ENCODE measurements at places on chromosomes 2 and 18.
A peak's percentile ranks its signal among the peaks of the same experiment; 100 is the strongest.

DNA sequence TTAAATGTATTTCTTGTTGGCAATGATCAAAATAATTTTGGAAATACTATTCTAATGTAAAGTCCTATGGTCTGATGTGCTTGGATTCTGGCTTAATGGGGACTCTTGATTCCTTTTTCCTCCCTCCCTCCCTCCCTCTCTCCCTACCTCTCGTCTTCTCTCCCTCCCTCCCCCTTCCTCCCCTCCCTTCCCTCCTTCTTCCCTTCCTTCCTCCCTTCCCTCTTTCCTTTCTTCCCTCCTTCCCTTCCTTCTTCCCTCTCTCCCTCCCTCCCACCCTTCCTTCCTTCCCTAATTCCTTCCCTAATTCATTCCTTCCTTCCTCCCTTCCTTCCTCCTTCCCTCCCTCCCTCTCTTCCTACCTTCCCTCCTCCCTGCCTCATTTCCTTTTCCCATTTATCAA lies 19.9 kb upstream of the NCKAP5 start:
- no peak for DNase-seq

DNA sequence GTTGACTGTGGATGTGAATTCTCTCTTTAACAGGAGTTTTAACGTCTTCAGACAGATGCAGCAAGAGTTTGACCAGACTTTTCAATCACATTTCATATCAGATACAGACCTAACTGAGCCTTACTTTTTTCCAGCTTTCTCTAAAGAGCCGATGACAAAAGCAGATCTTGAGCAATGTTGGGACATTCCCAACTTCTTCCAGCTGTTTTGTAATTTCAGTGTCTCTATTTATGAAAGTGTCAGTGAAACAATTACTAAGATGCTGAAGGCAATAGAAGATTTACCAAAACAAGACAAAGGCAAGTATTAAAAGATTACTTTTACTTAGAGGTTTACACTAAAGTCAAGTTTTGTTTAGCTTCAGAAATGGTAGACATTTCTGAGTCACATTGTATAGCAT lies 30.2 kb upstream of the TYMS start:
- no peak for DNase-seq

DNA sequence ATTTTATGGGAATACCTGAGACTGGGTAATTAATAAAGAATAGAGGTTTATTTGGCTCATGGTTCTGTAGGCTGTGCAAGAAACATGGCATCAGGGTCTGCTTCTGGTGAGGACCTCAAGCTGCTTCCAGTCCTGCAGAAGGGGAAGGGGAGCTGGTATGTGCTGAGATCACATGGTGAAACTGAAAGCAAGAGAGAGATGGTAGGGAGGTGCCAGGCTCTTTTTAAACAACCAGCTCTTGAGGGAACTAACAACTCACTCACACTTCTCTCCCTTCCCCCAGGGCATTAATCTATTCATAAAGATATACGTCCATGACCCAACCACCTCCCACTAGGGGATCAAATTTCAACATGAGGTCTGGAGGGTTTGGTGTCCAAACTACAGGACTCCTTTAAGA lies 40.1 kb downstream of the AGPS start:
- DNase-seq: no peak

DNA sequence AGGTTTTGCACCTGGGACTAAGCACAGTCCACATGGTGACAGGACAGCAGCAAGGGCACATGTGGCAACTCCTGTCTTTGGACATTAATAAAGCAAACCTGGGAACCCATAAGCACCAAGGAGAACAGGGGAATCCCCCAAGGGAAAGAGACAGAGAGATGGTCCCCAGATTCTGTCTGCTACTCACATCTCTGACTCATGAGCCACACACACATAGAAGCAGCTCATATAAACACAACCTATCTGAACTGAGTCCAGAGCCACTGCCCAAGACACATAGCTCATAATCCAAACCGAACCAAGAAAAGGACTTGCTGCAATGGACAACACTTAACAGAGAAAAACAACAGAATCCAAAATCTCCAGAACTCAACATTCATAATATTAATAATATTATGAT lies 82.5 kb downstream of the OSBPL1A start:
- no peak for DNase-seq

DNA sequence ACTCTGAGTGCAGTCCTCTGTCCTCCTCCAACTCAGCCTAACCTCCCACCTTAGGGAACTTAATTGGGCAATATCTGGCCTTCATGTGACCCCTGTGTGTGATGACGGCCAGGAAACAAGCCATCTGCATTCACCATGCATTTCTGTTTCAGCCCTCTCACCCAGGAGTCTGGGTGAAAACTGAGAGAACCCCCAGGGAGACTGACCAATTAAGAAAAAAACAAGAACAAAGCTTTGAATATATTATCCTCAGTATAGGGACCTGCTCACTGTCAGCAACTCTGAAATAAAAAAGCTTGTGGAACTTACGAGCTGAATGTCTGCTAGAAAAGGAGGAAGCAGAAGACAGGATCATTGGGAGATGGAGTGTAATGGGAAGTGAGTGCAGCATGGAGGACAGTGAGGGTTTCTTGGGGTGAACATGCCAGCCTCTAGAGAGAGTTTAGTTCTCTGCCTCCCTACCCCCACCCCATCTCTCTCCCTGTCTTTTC lies 9.5 kb downstream of the MAPRE2 start:
- DNase-seq: no peak

DNA sequence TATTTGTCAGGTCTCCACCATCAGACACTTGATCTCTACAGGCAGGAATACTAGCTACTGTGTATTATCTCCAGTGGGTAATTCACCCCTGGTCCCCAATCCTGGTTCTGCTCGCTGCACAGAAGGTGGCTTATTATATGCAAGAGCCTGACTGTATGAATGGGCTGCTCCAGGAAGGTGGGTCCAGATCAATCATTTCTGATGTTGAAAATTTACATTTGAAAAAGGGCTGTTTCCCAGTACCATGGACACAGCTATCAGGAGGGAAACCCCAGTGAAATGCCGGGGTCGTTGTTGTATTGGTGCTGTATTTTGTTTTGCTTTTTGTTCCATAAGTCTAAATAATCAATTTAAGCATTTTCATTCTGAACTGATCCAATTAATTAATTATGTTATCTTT lies 367.6 kb downstream of the RND3 start:
- DNase-seq: no peak

DNA sequence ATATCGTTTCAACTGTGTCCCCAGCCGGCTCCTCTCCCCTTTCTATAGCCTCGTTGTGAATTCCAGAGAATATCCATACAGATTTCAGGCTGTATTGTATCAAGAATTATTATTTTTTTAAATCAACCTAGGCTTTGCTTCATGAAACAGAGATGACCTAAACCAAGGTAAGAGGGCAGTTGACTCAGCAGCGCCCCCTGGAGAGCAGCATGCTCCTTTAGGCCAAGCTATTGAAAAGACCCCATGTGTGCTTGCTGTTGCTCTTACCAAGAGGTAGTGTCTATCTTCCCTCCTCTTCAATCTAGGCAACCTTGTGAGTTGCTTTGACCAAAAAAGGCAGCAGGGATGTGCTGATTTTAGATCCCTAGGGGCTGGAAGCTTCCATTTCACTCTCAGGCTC lies 426.7 kb upstream of the SMIM21 start:
- DNase-seq: no peak

- no peak for DNase-seq
Measured at GRCh38 chr18:8980918-8981317, 121.6 kb upstream of the NDUFV2 start.

GRCh38 chr18:68660354-68661183 lies 54.3 kb downstream of the TMX3 start:
- no peak for DNase-seq

DNA sequence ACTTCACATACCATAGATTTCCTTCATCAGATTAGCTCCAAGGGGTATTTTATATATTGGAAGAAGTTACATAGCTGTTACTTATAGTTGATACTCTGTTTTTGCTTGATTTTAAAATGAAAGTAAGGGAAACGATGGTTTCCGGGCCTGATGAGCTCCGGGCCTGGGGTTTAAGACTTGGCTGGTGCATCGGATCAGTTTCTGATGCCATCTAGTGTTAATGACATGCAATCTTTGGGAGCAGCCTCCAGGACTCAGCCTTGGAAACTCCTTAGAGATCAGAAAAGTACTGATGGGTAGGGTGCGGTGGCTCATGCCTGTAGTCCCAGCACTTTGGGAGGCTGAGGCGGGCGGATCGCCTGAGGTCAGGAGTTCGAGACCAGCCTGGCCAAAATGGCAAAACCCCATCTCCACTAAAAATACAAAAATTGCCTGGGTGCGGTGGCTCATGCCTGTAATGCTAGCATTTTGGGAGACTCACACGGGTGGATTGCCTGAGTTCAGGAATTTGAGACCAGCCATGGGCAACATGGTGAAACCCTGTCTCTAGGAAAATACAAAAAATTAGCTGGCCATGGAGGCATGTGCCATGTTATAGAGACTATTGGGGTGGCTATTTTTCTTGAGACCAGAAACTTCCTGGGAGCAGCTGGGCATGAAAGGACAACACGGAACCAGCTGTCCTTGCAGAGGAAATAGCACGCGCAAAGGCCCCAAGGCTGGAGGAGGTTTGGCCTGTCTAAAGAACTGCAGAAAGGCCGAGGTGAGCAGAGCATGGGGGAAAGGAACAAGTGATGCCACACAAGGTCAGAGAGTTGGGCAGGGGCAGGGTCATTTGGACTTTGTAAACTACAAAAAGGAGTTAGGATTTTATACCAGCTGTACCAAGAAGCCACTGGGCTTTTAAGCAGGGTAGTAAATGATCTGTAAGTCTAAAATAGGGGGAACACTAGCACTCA lies 46.9 kb upstream of the CNOT11 start:
- DNase-seq: peak; percentile 60

GRCh38 chr18:61155586-61155985 lies 177.6 kb upstream of the CDH20 start:
- no peak for DNase-seq

DNA sequence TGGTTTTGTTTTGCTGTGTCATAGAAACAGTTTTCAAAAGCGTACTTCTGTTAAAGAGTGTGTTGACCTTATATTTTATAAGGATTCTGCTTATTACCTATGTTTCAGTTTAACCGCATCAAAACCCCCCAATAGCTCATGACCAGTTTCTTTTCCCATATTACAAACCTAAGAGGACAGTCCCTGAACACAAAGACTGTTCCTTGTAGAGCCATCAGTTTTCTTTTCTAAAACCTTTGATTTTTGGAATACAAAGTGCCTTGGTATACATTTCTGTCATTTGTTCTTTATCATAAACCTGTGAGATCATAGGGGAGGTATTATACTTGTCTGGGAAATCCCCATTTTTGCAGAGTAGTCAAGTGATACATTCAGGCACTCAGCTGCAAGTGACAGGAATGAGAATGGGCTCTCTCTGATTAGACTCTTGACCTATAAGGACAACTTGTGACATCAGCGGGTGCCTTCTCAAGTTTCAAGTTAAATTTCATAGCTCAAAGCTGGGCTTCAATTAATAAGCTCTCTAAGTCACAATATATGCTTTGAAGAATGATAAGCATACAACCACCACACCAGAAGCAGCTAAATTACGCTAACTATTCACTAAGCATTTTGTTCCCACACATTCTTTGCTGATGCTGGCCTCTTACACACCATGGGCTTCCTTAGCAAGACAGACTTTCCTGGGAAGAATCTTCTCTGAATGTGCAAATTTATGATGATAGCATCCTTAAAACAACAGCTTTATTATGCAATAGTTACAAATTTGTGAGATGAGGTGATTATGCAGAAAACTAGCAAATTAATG lies 97.5 kb upstream of the CD302 start:
- no peak for DNase-seq

Measured in DMS79 (cell line).